Stimulated activated CD4-positive, alpha-beta T cell treated with anti-CD3 and anti-CD28 coated beads, Interleukin-2, amount 100 ng/mL, for 4 hours (primary cell): ENCODE measurements at places on chromosomes 5 and 9.

- DNase-seq = no peak
Measured at GRCh38 chr9:131727795-131728545, 11.9 kb downstream of the RAPGEF1 start.

DNA sequence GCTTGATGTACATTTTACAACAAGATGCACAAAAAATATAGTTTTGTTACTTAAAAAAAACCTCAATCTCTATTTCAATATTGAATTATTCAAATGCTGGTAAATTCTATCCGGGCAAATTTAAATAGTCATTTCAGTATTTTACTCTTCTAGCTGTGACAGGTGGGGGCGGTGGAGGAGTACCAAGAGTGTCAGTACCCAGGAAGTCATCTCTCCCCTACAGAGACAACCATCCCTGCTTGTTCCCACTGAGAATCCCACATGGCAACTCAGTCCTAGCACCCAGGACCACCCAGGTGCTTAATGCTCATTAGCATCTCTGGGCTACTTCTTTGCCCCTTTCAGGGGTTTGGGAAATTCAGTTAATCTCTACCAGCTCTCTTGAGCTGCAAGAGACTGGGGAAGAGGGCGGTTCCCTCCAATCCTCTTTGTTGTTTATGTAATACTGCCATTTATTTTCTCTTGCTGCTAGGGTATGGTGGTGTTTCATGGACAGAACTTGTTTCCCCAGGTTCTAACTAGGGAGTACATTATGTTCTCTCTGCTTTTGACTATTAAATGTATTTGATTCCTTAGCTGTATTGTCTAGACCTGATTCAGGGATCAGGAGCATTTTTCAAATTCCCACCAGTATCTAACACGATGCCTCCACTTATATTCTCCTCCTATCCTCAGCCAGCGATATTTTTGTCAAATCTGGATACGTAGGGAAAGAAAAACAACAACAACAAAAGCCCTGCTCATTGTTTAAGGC, 122.5 kb downstream of the CDH18 start:
- no peak for DNase-seq

DNA sequence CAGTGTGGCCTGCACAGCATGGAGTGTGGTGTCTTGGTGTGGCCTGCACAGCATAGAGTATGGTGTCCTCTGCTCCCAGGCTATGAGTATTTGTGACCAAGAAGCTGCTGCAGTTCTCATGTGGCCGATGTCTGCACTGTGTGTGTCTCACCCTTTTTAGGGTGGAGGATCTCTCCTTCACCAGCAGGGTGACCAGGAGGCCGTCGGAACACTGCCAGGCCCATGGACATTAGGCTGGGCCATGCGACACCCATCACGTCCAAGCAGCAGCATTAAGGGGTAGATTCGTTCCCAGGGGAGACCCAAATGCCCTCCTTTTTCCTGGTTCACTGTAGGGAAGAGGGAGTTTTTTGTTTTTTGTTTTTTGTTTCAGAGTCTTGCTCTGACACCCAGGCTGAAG, 115.3 kb upstream of the SPIN1 start:
- no peak for DNase-seq

GRCh38 chr5:77444356-77444755, 47.8 kb downstream of the WDR41 start:
- DNase-seq = no peak

DNA sequence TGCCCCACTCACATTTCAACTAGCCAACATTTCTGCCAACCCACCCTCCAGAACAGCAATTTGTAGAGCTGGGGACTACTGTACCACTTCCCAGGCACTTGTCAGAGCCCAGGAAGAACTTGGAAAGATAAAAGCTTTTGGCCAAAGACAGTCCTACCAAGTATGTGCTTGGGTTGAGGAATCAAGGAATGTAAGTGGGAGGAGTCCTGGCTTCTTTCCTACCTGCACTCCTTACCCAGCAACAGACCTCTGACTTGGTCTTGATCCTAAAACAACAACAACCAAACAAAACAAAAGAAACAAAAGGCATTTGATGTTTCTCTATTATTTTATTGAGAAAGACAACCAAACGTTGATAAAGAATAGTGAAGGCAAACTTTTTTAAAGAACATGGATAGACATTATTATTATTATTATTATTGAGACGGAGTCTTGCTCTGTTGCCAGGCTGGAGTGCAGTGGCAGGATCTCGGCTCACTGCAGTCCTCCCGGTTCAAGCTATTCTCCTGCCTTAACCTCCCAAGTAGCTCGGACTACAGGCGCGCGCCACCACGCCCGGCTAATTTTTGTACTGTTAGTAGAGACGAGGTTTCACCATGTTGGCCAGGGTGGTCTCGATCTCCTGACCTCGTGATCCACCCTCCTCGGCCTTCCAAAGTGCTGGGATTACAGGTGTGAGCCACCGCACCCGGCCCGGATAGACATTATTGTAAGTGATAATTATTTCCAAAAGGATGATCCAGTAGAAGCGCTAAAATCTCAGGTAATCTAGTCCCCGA, 33.5 kb downstream of the ANXA2R start:
- no peak for DNase-seq

DNA sequence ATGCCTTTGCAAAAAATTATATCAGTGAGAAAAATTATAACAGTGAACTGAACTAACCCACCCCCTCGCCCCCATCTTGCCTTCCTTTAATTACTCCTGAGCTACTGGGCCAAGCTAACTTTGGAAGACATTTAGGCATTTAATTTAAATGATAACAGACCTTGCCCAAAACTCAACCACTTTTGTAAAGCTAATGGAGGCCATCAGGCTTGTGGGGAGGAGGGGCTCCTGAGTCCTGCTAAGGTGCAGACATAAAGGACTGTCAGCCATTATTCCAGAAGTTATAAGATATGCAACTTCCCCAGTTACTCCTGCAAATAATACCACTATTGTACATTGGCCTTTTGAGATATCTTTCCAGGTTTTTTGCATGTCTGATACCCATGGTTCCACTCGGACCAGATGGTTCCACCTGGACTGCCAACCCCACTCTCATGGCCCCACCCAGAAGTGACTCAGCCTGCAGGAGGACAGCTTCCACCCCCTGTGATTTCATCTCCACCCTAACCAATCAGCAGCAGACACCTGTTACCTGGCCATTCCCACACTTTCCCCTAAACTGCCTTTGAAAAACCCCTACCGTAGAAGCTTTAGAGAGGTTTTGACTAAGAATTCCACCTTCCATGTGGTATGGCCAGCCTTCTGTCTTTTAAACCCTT, 805.4 kb upstream of the CDH6 start:
- no peak for DNase-seq

DNA sequence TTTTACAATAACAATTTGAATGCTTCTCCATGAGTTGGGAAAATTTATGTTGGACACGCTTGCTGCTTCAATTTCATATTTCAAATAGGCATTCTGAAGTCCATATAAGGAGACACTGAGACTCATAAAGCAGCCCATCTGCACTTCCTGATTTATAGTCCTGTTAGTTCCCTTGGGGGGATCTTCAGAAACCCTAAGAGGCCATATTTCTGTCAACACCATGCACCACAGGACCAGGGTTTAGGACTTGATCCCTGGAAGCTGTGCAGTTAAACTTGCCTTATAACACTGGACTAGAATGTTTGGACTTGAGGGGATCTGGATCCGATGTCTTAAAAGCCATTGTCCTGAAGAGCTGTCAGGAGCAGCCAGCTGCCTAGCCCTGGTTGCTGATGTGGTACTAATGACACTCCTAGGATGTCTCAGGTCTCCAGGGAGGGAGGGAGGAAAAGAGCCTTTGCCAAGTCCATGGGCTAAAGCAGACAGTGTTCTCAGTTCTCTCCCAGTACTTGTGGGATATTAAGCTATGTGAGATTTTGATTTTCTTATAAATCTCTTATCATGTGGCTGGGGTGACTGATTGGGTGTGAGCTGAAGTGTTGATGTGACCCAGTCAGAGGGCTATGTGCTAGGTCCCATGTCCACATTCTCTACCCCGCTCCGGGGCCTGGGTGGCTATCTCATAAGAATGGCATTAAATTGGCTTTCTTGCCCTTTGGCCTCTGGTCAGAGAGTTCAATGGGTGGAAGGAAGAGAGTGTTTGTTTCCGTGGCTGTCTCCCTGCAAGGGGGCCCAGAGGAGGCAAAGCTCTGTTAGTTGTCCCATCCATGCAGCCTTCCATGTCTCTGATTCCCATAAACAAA, 399.8 kb downstream of the OSTF1 start:
- no peak for DNase-seq

- no peak for DNase-seq
Measured at GRCh38 chr9:20722221-20722620, 38.2 kb downstream of the FOCAD start.

- DNase-seq = no peak
Measured at GRCh38 chr5:170591054-170591453, 87.2 kb downstream of the KCNIP1 start.

DNA sequence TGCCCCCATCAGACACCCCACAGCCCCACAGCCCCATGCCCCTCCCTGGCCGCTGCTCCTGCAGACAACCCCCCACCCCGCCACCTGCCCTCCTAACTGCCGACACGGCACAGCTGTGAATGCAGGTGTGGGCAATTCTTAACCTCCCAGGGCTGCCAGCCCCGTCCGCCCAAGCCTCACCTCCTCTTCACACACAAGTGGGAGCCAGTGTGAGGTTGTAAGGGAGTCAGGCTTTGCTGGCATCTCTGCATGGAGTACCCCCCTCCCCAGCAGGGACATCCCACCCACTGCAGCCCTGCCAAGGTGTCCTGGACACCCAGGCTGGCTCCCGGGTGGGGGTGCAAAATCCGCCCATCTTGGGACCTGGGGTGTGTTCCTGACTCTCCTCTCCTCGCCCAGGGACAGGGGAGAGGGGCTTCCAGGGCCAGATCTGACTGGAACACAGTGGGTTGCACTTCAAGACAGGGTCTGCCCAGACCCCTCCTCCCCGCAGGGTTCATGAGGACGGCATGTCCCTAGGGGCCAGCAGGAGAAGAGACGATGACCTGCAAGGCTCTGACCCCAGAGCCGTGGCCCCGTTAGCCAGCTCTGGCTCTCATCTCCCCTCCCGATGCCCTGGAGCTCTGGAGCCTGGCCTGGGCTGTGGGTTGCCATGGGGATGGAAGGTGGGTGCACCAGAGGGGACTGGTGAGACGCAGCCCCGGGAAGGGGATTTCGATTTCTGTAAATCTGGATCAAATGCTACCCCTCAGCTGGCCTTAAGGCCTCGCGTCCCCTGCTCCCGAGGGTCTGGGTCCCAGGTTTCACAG, 34.4 kb downstream of the SARDH start:
- DNase-seq = no peak

GRCh38 chr9:2802494-2802921, 41.4 kb downstream of the PUM3 start:
- DNase-seq = no peak

DNA sequence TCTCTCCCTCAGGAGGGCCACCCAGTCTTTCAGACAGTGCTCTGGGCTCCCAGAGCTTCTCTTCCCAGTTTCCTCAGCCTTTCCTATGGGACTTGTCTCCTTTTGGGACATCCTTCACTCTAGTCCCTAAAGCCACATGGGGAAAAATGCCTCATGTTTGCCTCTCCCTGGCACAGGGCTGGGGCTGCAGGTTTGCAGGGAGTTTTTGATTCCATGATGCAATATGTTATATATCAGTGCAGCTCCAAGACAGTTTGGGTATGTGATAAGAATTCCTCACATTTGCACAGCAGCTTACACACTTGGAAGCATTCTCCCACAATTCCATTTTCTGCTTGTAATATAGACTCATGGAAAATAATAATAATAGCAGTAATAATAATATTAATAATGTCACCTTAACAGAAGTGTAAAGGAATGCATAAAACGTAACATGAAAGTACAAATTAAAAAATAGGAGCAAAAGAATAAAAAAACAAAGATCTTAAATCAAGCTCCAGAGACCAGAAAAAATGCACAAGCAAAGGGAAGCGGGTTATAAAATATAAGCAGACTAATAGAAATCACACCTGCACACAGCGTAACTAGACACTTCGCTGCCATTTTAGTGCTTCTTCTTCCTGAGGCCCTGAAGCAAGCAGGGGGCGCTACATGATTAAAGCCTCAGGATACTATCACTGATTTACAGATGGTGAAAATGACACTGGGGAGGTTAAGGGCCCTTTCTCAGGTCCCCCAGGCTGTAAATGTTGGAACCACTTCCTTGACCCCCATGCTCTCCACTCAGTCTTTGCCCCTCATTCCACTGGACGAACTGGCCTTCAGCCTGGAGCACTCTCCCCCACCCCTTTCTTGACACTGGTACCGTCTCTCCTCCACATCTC, 70.0 kb upstream of the IL17B start:
- DNase-seq = no peak

GRCh38 chr9:113568081-113568435, 104.5 kb downstream of the RGS3 start:
- DNase-seq = no peak

GRCh38 chr5:150542933-150543445, 35.1 kb downstream of the NDST1 start:
- DNase-seq = no peak

- no peak for DNase-seq
Measured at GRCh38 chr5:15501091-15501791, 1.3 kb downstream of the FBXL7 start.

DNA sequence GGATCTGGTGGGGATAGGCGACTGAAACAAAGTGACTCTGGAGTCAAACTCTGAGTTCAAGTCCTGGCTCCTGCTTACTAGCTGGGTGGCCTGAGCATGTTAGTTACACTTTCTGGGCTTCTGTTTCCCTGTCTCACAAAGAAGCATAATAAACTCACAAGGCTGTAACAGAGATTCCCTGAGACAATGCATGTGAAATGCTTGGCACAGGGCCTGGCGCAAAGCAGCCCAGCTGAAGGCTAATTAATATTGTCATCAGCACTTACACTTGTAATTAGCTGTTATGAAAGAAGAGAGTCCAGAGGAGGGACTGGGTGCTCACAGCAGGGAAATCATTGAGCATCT, 64.1 kb upstream of the SPOCK1 start:
- DNase-seq = no peak

- DNase-seq = no peak
Measured at GRCh38 chr5:9920697-9921096, 290.5 kb upstream of the TAS2R1 start.

GRCh38 chr5:129696636-129697035, 51.3 kb upstream of the MINAR2 start:
- no peak for DNase-seq

DNA sequence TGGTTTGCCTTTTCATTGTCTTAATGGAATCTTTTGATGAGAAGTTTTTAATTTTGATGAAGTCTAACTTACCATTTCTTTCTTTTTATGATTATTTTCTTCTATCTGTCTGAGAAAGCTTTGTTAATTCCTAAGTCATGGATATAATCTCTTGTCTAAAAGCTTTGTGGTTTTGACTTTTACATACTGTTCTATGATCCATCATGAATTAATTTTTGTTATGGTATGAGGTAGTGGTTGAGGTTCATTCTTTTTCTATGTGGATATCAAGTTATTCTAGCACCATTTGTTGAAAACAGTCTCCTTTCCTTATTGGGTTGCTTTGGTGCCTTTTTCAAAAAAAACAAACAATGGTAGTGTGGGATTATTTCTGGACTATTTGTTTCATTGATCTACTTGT, 20.4 kb downstream of the FBXO10 start:
- DNase-seq = no peak

DNA sequence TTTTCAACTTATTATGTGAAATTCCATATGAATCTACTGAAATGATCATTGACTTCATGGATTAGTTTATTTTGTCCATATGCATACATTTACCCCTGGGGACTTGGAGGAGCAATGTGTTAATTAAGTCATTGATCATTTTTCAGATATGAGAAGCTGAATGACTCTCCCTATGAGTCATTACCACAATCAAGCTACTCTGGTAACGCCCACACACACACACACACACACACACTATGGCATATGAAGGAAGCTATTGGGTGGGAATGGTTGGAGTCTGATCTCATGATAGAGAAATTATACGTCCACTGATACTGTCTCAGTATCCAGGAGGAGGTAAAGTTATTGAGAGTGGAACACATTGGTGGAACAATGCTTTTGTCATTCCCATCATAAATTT, 528.9 kb downstream of the AGTPBP1 start:
- no peak for DNase-seq
